ENCODE measurements at places on chromosomes 7 and 10. TPM values are rescaled to one million over a fixed set of nuclear protein-coding genes. Genes with fewer than 3 reads are reported as not detected.
A peak's percentile ranks its signal among the peaks of the same experiment; 100 is the strongest.

- no peak for DNase-seq
Observed at GRCh38 chr10:97640868-97641811, 669 bp downstream of the PI4K2A start.

- no peak for DNase-seq
Observed at GRCh38 chr7:51428217-51428887, 111.7 kb upstream of the COBL start.

Gene FZD8
- total RNA-seq: 1.6 TPM

Gene ZNF804B
- 0.17 TPM for total RNA-seq

DNA sequence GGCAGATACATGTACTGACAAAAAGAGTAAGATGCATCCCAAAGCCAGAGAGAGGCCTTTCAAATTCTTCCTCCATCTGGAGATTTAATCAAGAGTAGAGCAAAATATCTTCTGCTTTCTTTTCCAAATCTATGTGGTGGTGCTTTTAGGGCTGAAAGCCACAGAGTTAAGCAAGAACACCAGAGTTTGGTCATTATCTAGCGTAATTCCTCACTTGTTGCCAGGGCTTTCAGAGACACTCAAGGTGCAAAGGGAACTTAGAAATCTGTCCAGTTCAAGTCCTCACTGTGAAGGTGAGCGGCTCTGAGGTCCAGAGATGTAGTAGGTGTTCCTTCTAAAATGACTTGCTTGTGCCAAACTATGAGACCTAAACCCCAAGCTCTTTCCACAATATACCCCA lies 10.9 kb upstream of the NFE2L3 start:
- DNase-seq: no peak

- DNase-seq: no peak
Observed at GRCh38 chr10:79179164-79179956, 110.6 kb downstream of the ZMIZ1 start.

- DNase-seq: no peak
Observed at GRCh38 chr7:36925207-36925606, 200.9 kb upstream of the AOAH start.

Gene EGR2
- 1.1 TPM for total RNA-seq

- no peak for DNase-seq
Observed at GRCh38 chr10:63396133-63396761, 69.5 kb downstream of the JMJD1C start.

- no peak for DNase-seq
Observed at GRCh38 chr10:12965571-12965970, 35.9 kb downstream of the CCDC3 start.

DNA sequence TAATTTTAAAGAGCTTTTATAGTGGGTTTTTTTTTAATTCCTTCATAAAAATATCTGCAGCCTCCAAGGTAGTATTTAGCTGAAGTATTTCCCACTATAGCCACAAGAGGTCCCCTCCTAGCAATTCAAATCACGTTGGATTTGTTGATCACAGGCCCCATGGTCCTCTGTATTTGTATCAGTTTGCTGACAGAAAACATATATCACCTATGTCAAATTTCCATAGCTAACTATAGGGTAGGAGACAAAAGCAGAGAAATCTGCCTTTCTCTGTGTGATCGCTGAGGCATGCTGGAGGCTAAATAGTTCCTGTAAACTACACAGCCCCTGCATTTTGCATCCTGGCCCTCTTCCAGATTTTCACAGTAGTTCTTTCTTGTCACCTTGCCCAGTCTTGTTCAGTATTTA lies 1.7 kb upstream of the CTNNA3 start:
- DNase-seq: peak; percentile 30
